Kidney (tissue), 22 donors: ENCODE measurements at places on chromosomes 2 and 18. TPM values are rescaled to one million over a fixed set of nuclear protein-coding genes. Genes with fewer than 3 reads are reported as not detected.

- no peak for DNase-seq
These were observed 34.9 kb downstream of the SERPINE2 start for GRCh38 chr2:224004105-224004695.

DNA sequence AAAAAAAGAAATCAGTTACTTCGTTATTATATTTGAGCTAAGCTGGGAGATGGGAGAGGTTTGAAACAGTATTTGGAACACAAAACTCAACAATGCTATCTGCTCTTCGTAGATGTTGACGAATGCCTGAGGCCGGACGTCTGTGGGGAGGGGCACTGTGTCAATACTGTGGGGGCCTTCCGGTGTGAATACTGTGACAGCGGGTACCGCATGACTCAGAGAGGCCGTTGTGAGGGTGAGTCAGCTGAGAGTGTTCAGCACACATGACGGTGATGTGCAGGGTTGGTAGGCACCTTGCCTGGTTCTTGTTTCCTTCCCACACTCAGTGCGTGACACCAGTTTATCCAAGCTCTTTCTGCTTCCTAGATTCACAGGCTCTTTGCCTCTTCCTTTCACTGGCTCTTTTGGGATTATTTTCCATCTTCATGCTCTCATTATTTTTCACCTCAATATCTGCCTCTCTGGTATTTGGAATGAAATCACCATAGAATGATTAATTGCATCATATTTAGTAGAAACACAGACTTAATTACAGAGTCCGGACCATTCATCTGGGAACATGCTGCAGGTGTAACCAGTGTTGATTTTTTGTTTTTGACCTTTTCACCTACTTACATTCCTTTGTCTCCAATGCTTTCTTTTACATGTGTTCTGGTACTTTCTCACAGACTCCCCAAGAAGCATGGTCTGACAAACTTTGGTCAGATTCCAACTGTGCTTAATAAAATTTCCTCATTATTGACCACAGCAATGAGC is 200.6 kb upstream of the RASGRP3 start:
- no peak for DNase-seq

DNA sequence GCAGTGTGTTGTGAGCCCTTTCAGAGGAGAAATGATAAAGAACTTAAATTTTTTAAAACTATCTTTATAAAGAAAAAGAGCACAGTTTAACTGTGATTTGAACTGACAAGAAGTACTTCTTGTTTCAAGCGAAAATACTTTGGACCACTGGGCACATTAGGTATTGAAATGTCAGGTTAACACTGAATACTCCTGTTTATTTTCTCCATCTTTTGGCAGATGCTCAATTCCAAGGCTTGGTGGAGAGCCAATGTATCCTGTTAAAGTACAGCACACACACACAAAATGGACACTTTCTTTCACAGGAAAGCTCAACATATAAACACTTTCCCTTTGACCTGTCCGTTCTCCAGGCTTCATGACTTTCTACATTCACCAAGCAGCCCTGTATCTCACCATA is 32.6 kb upstream of the SP3 start:
- DNase-seq, result no peak

- no peak for DNase-seq
These were observed 73.0 kb upstream of the COPS8 start for GRCh38 chr2:237012577-237013267.

GRCh38 chr18:24546307-24546706 is 85.9 kb downstream of the HRH4 start:
- DNase-seq, result no peak

DNA sequence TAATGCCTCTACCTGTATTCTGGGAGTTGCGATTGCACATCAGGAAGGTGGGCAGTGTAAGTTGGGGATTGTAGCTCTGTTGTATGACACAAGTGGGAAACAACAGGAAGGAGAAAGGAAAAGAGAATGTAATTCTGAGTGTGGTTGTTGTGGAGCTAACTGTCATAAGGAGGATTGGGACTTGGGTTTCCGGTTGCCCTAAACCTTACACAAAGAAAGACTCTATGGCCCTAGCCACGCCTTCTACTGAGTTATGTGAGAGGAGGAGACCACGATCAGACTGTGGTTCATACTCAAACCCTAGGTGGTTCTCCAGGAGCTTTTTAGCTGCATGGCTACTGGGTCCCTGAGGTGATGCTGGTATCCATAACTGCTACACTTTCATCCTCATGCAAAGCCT is 86.5 kb downstream of the TANC1 start:
- no peak for DNase-seq

- DNase-seq, result no peak
These were observed 16.1 kb upstream of the MFSD2B start for GRCh38 chr2:23993736-23994269.

DNA sequence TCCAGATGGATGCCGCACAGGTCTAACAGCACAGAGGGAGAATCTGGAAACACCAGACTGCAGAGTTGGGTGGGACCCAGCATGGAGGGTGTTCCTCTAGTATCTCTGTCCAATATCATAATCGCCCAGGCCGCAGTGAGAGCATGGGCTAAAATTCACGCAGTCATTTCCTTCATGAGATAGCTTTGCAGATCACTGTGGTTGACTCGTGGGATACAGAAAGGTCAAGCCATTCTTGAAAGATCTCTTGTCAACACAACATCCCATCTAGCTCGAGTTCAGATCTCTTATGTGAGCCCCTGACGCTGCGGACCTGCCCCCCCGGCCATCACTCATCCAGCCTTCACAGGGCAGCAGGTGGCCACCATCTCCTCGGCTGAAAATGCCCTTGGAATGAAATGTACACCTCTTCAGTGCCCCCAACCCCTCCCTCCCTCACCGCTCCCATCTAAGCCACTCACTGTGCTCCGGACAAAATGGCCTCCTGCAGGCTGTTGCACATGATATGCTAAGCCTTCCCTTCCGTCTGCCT is 45.9 kb downstream of the FOSL2 start:
- DNase-seq, result no peak

The C2orf92 gene
- 7.3 TPM for total RNA-seq
